ENCODE measurements at places on chromosomes 12 and 14.

- DNase-seq, result no peak
Observed at GRCh38 chr12:78530100-78530765, 334.3 kb upstream of the SYT1 start.

- no peak for DNase-seq
Observed at GRCh38 chr12:120093336-120093591, 23.3 kb downstream of the RAB35 start.

DNA sequence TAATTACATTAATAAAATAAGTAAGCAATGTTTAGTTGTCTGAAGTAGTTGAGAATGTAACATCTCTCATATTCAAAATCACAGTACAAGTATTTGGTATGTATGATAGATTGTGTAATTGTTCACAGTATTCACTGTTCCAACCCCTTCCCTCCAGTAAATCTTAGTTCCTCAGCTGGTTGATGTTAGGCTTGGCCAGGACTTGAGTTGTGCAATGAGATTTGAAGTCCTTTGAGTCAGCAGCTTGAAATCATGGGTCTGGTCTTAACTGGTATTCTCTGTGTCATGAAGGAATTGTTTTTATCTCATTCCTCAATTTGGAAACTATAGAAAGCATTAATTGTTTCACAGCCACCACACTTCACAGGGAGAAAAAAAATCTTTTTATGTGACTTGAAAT lies 477.1 kb downstream of the FSCB start:
- DNase-seq, result no peak

- DNase-seq, result peak; percentile 41
Observed at GRCh38 chr14:68379510-68380328, 413.1 kb downstream of the ZFP36L1 start.

GRCh38 chr12:3049611-3050249 lies 27.4 kb upstream of the TSPAN9 start:
- DNase-seq, result no peak

GRCh38 chr12:90829044-90829443 lies 125.9 kb downstream of the CCER1 start:
- DNase-seq, result no peak

DNA sequence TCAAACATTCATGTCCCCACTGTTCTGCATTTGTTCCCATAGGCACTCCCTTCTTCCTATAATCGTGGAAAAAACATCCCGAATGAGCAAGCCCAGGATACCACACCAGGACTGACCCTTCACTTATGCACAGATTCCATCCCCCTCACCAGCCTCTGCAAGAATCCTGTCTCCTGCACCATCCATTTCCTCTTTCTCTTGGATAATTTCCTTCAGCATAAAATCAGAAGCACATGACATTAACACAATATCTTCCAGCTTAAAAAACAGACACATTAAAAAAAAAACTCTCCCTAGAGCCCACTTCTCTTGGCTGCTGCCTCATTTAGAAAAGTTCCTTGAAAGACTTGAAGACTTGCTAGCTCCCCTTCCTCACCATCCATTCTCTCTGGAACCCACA lies 120.9 kb upstream of the CPSF6 start:
- DNase-seq, result no peak

GRCh38 chr12:54262403-54262925 lies 17.5 kb downstream of the CBX5 start:
- DNase-seq, result no peak

DNA sequence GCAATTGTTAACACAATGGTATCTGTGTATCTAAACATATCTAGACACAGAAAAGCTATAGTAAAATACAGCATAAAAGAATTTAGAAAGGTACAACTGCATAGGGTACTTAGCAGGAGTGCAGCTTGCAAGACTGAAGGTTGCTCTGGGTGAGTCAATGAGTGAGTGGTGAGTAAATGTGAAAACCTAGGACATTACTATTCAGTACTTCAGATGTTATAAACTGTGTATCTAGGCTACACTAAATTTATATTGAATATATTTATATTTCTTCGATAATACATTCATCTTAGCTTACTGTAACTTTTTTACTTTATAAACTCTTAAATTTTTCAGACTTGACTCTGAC lies 409.0 kb upstream of the DCN start:
- no peak for DNase-seq

- no peak for DNase-seq
Observed at GRCh38 chr12:78457938-78458337, 406.6 kb upstream of the SYT1 start.

- no peak for DNase-seq
Observed at GRCh38 chr12:98179151-98179550, 336.2 kb upstream of the TMPO start.

DNA sequence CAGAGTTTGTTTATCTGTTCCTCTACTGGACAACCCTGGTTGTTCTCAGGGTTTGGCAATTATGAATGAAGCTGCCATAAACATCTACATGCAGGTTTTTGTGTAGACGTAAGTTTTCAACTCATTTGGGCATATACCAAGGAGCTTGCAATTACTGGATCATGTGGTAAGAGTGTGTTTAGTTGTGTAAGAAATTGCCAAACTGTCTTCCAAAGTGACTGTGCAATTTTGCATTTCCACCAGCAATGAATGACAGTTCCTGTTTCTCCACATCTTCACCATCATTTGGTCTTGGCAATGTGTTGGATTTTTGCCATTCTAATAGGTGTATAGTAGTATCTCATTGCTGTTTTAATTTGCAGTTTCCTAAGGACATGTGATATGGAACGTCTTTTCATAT lies 39.8 kb upstream of the FBXO33 start:
- no peak for DNase-seq

GRCh38 chr12:128339631-128340030 lies 72.7 kb downstream of the TMEM132C start:
- DNase-seq, result no peak

- DNase-seq, result no peak
Observed at GRCh38 chr14:34235643-34236300, 226.3 kb downstream of the SPTSSA start.

DNA sequence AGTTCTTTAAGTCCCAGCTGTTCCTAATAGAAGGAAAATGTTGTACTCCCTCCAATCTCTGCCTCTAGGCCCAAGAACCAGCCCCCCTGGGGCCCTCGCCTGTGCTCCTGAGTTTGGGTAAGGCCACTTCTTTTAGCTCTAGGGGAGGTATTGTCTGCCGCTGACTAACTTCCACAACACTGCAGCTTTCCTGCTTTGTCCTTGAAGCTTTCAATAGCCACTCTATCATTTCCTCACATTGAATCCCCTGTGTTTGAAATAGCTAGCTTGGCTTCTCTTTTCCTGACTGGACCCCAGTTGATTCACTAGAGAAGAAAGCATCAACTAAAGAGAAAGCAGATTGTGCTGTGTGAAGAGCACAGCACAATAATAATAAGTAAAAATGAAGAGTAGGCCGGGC lies 28.8 kb downstream of the KRT80 start:
- DNase-seq, result no peak

GRCh38 chr12:19196959-19197630 lies 67.6 kb downstream of the PLEKHA5 start:
- no peak for DNase-seq

GRCh38 chr14:103206836-103207387 lies 83.7 kb downstream of the TNFAIP2 start:
- DNase-seq, result no peak

GRCh38 chr12:122747224-122748135 lies 5.1 kb upstream of the DENR start:
- no peak for DNase-seq

GRCh38 chr12:42696406-42697149 lies 107.0 kb upstream of the PRICKLE1 start:
- DNase-seq, result no peak

- DNase-seq, result no peak
Observed at GRCh38 chr12:69342421-69342820, 5.8 kb upstream of the LYZ start.

- peak; percentile 78 for DNase-seq
Observed at GRCh38 chr14:75295491-75296345, 17.1 kb downstream of the FOS start.

- peak; percentile 87 for DNase-seq
Observed at GRCh38 chr14:89720741-89721729, 233.5 kb downstream of the EFCAB11 start.

- DNase-seq, result no peak
Observed at GRCh38 chr12:50745861-50746260, 18.0 kb upstream of the ATF1 start.

GRCh38 chr12:13788626-13789025 lies 192.8 kb downstream of the GRIN2B start:
- no peak for DNase-seq

DNA sequence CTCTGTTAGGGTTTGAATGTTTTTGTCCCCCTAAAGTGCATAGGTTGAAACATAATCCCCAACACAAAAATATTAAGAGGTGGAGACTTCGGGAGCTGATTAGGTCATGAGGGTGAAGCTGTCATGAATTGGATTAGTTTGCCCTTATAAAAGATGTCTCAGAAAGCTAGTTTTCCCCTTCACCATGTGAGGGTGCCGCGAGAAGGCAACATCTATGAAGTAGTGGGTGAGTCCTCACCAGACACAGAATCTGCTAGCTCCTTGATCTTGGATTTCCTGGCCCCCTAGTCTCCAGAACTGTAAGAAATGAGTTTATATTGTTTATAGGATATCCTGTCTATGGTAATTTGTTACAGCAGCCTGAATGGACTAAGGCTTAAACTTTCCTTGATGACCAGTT lies 301.5 kb upstream of the ATP2B1 start:
- DNase-seq, result no peak

- DNase-seq, result no peak
Observed at GRCh38 chr12:53232646-53233461, 845 bp upstream of the RARG start.

- DNase-seq, result no peak
Observed at GRCh38 chr12:65055859-65056258, 65.2 kb downstream of the WIF1 start.

- no peak for DNase-seq
Observed at GRCh38 chr12:31479516-31480210, 111.3 kb downstream of the DENND5B start.

- no peak for DNase-seq
Observed at GRCh38 chr14:76113691-76114090, 38.0 kb upstream of the GPATCH2L start.

DNA sequence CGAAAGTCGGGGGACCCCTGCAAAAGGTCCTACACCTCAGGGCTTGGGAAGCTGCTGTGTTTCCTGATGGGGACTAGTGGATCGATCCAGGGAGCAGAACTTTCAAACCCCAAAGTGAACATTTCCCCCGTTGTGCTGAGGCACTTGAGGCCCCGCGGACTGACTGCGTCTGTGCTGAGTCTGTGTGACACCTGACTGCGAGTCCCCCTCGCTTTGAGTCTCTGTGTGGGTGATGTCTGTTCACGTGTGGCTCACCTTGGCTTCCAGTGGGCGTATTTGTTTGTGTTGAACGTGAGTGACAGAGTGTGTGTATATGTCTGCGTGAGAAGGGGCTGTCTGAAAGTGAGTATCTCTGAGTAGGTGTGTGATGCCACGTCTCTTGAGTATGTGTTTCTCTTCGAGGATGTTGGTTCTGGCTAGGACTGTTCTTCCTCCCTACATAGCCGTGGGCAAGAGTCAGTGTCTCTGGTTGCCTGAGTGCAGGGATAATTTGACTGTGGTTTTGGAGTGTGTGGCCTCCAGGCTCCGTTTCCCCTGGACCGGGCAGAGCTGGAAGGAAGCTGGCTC lies 1.3 kb downstream of the TEAD4 start:
- no peak for DNase-seq

GRCh38 chr12:116595186-116595585 lies 36.0 kb downstream of the MAP1LC3B2 start:
- DNase-seq, result no peak

DNA sequence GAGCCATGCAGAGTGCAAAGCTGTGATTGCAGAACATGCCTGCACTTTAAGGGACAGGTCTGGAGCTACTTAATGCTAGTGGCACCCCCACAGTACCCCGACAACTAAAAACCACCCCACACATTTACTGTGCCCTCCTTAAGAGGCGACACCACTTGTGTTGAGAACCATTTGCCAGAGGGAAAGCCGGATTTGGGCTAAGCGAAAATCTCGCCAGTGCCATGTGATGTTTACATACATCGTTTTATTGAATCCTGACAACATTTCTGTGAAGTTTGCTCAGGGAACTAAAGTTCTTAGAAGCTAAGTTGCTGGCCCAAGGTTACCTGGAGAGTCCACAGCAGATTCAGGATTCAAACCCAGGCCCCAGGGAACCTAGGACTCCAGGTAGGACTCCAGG lies 119.0 kb upstream of the FKBP4 start:
- DNase-seq, result no peak

Measured in CD4-positive, alpha-beta T cell treated with Interferon alpha-2 for 1 hour (primary cell).